ENCODE measurements at places on chromosomes 1 and 21.

GRCh38 chr1:177596485-177596884 is 373.4 kb downstream of the SEC16B start:
- DNase-seq = no peak

DNA sequence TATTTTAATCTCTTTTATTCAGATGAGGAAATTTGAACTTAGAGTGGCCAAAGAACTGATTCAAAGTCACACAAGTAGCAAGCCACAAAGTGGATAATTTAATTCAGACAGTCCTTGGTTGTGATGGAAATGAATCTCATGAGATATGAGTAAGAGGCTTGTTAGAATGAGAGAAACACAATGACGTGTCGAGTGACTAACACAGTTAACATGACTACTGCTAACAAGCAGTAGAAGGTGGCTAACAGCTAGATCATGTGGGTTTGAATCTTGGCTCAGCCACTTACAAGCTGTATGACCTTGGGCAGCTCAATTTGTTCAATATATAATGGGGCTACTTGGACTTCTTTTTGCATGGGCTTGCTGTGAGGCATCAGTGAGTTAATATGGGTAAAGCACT is 104.5 kb upstream of the LMO4 start:
- DNase-seq = no peak

DNA sequence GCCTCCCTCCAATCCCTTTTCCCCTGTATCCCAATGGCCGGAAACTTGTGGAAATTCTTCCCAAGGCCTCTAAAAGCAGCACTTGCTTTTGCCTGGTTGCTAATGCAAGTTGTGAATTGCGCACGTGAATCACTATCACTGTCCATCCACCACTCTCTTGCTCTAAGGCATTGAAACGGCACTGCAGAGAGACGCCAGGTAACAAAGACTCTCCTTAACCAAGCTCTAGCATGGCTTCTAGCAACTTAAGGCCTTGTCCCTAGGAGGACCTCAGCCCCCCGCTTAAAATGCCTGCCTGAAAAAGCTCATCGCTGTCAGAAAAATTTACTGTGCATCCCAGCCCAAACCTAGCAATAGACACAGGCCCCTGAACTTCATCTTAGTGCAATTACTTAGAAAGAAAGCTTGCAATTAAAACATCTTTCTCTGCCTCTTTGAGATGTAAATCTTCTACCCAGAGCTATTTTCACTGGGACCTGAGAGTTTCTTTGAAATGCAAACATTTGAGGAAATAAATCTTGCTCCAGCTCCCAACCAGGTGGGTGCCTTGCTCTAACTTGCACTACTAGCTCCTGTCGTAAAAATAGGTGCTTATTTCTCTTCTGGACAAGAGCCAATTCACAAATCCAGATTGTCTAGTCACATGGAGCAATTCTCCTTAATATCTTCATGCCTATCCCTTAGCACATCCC is 32.9 kb upstream of the ITLN2 start:
- no peak for DNase-seq

GRCh38 chr21:40002978-40003377 is 135.7 kb downstream of the PCP4 start:
- DNase-seq = no peak

DNA sequence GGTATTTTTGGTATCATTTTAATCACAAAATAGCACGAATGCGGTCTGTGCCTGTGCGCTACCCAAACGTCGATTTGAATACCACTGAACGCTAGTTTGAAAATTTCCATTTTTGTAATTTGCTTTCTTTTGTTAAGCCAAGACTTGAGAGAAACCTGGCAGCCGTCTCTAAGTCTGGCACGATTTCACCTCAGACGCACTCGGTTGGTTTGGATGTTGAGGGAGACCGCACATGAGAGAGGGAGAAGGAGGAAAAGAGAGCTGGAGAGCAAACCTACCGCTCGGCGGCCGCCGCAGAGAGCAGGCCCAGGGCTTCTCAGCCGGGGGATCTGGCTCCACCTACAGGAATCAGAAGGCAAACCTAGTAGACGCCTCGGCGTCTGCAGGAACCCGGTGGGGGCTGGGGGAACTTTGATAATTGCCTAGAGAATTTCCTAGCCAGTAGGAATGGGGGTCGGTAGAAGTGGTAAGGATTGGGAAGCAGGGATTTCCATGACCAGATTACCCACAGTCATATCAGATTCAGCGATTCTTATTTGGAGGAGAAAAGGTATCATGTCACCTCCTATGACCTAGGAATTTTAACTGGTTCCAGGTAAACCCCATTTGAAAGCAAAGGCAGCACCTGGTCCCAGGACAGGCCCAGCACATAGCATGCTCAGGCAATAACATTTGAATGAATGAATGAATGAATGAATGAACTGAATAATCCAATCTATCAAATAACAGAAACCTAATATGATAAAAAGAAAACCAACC is 83.2 kb downstream of the TM2D1 start:
- peak; percentile 29 for DNase-seq

GRCh38 chr21:42699196-42699595 is 45.8 kb downstream of the PDE9A start:
- DNase-seq = no peak

DNA sequence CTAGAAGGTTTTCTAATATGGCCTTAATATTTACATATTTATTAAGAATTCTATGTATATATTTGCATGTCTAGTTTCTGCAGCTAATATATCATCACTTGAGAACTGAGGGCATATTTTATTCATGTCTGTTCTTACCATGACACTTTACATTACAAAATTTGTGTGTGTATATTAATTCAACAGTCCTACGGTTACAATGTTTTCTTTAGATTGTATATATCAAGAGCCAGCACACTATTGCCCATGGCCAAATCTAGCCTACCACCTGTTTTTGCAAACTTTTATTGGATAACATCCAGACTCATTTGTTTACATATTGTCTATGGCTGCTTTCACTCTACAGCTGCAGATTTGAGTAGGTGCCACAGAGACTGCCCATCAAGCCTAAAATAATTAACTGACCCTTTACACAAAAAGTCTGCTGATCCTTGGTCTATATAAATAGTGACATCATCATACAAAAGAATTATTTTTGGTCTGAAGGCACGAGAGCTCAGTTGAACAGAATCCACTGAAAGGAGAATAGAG is 577.4 kb upstream of the PBX1 start:
- DNase-seq = no peak

GRCh38 chr21:37873655-37874054 is 42.6 kb downstream of the KCNJ6 start:
- no peak for DNase-seq

GRCh38 chr1:87916965-87917364 is 588.3 kb downstream of the LMO4 start:
- DNase-seq = no peak

GRCh38 chr1:155242805-155243358 is 12.4 kb downstream of the ENTREP3 start:
- DNase-seq = no peak

DNA sequence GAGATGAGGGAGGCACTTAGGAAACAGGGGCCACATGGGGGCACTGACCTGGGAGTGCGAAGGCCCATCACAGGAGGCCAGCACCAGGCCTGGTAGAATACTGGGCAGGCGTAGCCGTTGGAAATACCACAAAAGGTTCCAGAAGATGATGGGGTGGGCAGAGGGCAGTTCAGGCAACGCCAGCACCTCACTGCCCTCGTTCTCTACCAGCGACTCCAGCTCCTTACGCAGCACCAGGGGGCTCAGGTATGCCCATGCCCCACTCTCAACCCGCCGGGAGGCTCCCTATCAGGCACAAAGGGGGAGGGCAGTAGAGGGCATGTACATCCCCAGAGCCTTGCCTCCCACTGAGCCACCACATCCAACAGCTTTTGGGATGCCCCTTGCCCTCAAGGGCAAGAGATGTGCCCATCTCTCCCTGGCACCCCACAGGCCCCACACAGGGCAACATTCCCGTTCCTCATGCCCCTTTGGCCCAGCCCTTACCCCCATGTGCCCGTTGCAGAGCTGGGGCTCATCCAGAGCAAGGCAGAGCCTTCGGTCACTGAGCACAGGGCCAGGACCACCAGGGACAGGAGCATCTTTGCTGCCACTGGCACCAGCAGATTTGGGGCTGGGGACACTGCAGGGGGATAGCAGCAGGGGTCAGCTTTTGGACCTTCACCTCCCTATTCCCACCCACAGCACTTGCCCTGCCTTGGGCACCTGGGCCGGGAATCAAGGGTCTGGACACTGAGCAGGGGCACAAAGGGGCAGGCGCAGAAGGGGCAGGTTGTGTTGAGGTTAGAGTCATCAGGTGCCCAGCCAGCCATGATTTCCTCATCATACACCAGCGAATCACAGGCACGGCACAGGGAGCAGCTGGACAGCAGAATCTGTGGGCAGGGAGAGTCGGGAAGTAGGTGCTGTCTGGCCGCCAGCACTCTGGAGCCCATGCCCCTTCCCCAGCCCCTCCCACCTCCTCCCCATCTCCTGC is 9.7 kb upstream of the GATAD2B start:
- DNase-seq = no peak

GRCh38 chr21:36199021-36199420 is 42.4 kb downstream of the DOP1B start:
- no peak for DNase-seq

DNA sequence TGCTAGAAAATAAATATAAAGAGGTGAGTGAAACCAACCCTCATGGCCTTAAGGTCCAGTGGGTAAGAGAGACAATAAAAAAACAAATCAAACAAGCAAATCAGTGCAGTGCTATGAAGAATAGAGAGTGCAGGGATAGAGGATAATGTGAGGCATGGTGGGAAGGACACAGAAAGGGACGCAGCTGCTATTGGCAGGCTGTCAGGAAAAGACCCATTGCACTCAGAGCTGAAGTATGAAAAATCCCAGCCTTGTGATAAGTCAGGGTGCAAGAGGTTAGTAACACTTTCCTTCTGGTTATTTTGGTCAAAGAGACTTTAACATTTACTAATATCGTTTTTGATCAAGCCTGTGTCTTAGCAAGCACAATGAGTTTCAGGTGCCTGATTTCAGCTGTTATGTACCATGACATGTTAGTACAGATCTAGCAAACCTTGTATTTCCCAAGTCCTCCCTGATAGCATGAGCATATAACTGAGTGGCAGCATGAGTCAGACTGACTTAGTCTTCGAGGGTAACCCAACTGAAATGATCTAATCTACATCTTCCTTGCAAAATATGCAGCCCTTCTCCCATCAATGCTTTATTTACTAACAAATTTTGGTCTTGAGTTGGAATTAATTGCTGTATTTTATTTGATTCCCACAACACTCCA is 31.7 kb downstream of the CHML start:
- DNase-seq = no peak

DNA sequence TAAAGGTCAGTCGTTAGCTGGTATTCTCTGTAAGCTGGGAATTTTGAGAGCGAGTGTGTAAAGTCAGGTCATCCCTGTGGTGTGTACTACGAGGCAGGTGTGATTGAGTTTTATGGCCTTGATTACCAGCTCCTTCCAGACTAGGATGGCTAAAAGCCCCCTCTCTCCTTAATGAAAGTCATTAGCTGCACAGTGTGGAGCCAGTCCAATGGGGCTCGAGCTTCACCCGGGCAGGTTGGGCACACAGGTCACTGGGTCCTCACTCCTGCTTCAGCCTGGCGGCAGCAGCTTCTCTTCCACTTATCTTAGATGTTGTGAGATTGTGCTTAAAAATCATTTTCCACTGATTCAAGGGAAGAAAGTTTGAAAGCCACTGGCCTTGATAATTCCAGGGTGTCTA is 3.0 kb downstream of the DMRTB1 start:
- no peak for DNase-seq

- no peak for DNase-seq
Measured at GRCh38 chr21:29208044-29208681, 77.7 kb downstream of the MAP3K7CL start.

DNA sequence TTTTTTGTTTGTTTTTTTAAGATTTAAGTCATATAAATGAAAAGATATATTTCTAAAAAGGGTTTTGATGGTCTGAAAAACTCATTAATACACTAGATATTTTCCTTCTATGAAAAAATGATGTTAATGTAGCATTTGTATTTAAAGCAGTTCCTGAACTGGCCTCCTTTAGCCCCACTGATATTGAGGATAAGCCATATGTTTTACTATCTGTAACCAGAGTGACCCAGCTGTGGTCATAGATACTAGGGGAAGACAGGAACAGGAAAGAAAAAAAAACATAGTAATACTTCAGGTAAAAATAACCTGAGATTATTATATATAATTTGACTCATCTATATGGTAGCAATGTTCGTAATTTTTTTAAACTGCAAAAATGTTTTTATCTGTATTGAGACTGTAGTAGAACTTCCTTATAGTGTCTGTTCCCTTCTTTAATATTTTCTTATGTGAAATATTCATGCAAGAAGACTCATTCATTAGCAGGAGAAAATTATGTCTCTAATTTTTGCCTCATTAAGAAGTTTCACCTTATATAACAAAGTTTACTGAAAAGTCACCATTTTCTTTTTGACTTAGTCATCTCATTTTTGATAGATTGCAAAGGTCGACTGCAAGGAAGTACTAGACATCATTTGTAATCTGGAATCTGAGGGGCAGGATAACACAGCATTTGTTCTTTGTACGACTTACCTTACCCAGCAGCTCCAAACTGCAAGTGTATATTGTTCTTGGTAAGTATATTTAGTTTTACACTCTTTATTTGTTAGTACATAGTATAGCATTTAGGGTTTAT is 25.6 kb upstream of the TMCO2 start:
- DNase-seq = no peak

DNA sequence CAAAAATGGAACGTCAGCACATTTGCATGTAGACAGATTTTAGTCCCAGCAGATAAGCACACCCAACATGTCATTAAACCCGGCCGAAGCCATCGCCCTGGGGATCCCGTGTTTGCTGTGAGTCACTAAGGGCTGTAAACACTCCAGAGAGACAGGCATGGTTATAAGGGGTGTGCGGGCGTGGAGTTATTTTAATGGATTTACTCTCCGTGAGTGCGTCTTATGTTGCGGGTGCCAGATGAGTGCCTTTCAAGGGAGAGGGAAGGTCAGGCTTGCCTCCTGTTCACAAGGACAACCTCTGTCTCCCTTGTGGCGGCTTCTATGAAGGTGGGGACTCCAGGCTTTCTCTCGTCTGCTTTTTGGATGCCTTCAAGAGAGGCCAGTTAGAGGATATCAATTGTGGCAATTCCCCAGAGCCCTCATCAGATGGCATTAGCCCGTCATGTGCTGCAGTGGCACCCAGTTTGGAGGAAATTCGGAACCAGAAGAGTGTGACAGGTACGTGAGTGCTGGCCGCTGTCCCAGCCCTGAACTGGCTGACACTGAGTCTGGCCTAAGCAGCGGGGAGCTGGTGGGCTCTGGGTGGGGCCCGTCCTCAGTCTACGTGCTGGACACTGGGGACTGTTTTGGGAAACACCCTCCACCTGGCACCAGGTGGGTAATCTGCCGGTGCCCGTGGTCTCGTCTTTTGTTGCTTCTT is 223.8 kb upstream of the TMEM51 start:
- DNase-seq = no peak

GRCh38 chr21:32492376-32492775 is 79.9 kb downstream of the EVA1C start:
- no peak for DNase-seq

DNA sequence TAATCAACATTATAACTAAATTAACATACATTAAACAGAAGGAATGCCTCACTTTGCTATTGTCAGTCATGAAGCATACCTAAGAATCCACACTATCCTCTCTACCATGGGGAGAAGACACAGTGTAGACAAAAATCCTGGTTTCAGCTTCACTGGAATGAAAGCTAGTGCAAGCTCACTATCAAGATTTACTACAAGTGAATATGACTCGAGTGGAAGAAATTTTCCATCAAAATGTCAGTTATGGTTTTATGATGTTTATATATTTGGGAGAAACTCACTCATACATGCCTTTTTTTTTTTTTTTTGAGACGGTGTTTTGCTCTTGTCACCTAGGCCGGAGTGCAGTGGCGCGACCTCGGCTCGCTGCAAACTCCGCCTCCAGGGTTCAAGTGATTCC is 424.3 kb downstream of the KCNT2 start:
- DNase-seq = no peak
